ENCODE measurements at places on chromosomes 13 and 19.

DNA sequence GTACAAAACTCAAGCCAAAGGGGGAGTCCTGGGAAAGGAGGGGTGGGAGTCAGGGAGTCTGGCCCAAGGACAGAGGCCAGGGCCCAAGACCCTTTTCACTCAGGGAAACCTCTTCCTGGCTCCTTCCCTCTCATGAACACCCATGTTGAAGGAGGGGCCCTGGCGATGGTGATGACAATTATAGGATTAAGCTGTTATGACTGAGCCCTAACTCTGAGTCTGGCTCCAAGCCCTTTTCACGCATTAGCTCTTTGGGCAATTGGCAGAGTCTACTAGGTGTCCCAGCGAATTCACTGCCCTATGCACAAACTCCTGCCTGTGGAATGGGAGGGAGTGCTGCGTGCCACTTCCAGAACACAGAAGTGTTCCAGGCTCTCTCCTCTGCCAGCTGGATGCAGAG is 20.7 kb downstream of the ZNF575 start:
- no peak for DNase-seq

GRCh38 chr13:76609643-76610042 is 276.6 kb downstream of the KCTD12 start:
- DNase-seq, result no peak

- DNase-seq, result no peak
Observed at GRCh38 chr13:27423333-27423732, 1.1 kb upstream of the GTF3A start.

GRCh38 chr13:90562443-90562842 is 785.0 kb upstream of the MIR17HG start:
- DNase-seq, result no peak

- DNase-seq, result no peak
Observed at GRCh38 chr13:85693889-85694511, 105.2 kb downstream of the SLITRK6 start.
